ENCODE measurements at places on chromosomes 13 and 19.

DNA sequence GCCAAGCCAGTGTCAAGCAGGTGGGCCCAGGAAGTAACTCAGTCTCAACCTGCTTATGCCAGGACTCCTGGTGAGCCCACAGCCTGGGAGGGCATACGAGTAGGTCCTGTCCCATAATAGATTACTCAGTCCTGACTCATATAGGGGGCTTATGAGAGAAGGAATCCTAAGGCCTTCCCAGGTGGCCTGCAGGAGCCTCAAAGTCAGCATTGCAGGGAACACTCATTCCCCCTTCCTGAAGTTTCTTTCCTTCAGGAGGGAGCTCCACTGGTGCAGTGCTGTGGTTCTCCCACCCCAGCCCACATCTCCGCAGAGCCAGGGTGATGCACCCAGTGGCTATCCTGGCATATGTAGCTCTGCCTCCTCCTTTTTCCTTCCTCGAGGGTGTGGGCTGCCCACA lies 137.3 kb downstream of the ZIC5 start:
- DNase-seq = no peak

- no peak for DNase-seq
These were observed 414.1 kb downstream of the TSHZ3 start for GRCh38 chr19:30935146-30935545.

- DNase-seq = no peak
These were observed 1.2 kb upstream of the ZNF579 start for GRCh38 chr19:55581823-55582223.

- DNase-seq = no peak
These were observed 5.1 kb upstream of the DNM2 start for GRCh38 chr19:10712754-10713153.

- DNase-seq = peak; percentile 79
These were observed 638 bp downstream of the ADGRE5 start for GRCh38 chr19:14381689-14382474.
